Right kidney (tissue), 9 donors: ENCODE measurements at places on chromosomes 4 and X.

GRCh38 chrX:153420851-153421599 lies 9.8 kb downstream of the ZFP92 start:
- no peak for DNase-seq

- no peak for DNase-seq
Observed at GRCh38 chr4:30757357-30757756, 37.2 kb downstream of the PCDH7 start.

GRCh38 chr4:184273166-184274147 lies 55.8 kb upstream of the ENPP6 start:
- no peak for DNase-seq

GRCh38 chr4:53703267-53703655 lies 112.0 kb upstream of the LNX1 start:
- no peak for DNase-seq

GRCh38 chr4:123826896-123827295 lies 430.3 kb downstream of the SPRY1 start:
- no peak for DNase-seq

GRCh38 chr4:165464813-165465381 lies 86.1 kb downstream of the CPE start:
- DNase-seq, result peak; percentile 11

DNA sequence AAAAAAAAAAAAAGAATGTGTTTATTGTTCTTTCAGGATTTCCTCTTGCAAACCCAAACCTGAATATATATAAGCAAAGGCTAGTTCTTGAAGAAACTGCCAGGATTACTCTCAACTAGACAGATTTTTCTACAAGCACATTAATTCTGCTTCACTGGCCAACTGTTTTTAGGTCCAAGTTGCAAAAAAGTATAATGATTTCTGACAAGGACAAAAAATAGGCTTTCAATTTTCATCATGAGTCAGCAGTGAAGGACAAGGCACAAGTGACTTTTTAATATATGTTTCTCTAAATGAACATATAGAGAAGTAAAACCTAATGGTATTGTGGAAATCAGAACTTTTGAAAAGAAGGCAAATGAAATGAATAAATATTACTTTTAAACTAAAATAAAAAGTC lies 73.7 kb downstream of the ELOVL6 start:
- no peak for DNase-seq

GRCh38 chrX:22310779-22311178 lies 38.1 kb downstream of the CBLL2 start:
- no peak for DNase-seq

DNA sequence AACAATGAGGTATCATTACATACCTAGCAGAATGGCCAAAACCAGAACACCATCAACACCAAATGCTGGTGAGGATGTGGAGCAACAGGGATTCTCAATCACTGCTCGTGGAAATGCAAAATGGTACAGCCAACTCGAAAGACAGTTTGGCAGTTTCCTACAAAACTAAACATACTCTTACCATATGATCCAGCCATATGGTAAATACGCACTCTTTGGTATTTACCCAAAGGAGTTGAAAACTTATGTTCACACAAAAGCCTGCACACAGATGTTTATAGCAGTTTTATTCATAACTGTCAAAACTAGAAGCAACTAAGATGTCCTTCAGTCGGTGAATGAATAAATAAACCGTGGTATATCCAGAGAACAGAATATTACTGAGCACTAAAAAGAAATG lies 7.8 kb downstream of the CASP3 start:
- no peak for DNase-seq

DNA sequence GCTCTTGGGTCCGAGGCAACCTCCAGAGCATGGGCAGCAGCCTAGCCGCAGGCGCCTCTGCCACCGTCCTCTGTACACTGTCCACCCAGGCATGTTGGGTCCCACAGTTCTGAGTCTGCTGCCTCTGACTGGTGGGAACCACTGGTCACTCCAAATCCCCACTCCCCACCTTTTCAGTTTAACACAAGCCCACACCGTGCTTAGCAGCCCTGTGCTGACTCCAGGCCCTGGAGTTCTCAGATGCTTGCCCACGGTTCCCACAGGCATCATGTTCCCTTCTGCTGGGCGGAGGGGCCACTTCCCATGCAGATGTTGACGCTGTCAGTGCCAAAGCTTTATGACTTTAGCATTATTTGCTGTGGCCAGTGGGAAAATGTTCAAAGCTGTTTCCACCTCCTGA lies 104.5 kb downstream of the SCD5 start:
- no peak for DNase-seq

DNA sequence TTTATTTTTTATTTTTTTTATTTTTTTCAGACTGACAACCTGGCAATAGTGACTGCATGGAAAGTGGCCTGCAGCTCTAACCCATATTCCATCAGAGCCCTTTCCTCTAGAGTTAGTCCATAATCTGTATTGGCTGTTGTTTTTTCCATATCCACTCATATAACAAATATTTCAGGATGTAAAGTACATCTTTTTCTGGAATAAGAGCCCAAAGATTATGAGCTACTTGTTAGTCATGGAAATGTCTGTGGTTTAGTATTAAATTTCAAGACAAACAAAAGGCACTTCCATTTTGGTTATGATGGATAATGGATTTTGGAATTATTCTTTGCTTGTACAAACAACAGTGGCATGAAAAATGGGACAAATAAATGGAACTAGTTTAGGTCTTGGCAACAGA lies 296.0 kb upstream of the HS3ST1 start:
- DNase-seq, result no peak

DNA sequence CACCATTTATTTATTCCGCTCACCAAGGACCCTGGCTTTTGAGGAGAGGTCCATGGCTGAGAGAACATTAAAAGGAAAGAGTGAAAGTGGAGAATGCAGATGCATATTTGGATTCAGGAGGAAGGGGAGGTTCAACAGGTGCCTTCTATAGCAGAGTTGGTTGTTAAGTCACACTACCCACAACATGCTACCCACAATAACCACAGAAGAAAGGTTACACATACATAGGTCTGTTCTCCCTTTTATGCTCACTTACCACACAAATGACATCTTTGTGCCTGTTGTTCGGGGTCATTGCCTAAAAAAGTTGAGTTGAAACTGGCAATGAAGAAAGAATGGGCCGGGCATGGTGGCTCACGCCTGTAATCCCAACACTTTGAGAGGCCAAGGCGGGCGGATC lies 587.4 kb downstream of the RPA4 start:
- no peak for DNase-seq
